ENCODE measurements at places on chromosomes 1 and 21.

DNA sequence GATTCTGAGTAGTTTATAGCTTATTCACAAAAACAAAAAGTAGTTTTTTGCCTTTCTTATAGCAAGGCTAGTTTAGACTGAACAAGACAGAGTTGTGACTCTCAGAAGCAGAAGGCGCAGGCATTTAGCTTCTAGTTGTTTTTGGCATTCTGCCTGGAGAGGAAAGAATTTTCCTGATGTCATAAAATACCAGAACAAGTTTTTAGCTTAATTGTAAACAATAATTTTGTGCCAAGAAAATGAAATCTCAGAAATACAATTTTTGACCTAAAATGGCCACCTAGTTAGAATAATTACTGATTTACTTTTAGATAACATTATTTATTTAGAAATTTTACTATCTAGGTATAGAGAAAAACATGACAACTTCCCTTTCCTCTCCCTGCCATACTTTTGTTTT, 1.0 kb downstream of the DNAJB4 start:
- DNase-seq: peak; percentile 89

DNA sequence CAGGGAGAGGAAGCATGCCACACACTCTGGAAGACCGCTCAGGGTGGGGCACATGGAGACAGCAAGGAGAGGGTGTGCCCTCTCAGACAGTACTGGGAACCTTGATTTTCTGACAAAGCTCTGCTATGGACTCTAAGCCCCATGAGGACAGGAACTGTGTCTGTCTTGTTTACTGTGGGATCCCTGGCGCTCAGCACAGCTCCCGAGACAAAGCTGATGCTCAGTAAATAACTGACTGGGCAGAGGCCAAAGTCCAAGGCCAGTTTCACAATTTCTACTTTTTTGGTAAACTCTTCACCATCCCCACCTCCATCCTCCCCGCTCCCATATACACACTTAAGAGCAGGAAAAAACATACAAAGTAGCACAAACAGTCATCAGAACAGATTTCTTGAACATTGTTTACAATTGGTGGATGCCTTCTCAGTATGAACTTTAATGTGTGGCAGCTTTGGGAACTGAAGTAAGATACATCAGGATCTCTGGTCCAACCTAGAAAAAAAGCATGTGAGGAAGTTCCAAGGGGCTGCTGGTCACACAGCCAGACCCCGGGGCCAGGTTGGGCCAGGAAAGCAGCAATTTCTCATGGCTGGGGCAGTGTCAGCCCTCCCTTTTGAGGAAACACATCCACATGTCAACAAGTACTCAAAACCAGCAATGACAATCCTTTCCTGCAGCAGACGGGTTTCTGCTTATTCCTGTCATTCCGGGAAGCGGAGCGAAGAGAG, 5.6 kb upstream of the AHCYL1 start:
- DNase-seq: peak; percentile 32

DNA sequence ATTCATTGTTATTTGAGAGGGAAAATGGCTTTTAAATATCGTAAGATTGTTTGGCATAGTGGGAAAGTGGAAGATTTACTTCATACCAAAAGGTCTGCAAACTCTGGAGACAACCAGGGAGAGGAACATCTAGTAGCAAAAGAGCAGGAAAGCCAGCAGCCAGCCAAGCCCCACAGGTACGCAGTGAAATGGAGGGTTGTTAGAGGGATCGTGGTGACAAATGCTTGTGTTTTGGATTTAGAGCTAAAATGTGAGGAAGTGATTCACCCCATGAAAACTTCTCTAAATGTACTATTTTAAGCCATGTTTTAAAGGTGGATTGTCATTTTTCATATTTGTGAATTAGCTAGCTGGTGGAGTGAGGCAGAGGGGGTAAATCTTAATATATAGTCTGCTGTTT, 69.3 kb downstream of the RPS6KC1 start:
- peak; percentile 50 for DNase-seq

- no peak for DNase-seq
These were observed 3.9 kb downstream of the DENND1B start for GRCh38 chr1:197771386-197771785.

- no peak for DNase-seq
These were observed 21.1 kb downstream of the KPNA6 start for GRCh38 chr1:32128964-32129363.

- peak; percentile 79 for DNase-seq
These were observed 9.8 kb downstream of the NHLH1 start for GRCh38 chr1:160376525-160377131.

- peak; percentile 1 for DNase-seq
These were observed 5.5 kb downstream of the KLHDC7A start for GRCh38 chr1:18486195-18486594.

DNA sequence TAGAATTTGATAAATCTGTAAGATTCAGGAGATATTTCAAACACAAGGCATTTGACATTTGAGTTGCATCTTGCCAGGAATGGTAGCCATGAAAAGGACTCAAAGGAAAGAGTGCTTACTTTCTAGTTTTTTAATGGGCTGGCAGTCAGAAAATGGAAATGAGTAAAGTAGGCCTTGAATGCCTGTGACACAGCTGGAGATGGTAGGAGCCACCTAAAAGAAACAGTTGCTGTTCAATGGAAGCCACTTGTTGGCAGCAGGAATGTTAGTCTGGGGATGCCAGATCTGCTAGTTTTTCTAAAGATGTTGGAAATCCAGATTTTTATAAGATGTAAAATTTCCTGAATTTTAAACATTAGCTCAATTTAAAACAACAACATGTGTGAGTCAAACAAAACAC, 43.6 kb downstream of the CACHD1 start:
- DNase-seq: no peak

DNA sequence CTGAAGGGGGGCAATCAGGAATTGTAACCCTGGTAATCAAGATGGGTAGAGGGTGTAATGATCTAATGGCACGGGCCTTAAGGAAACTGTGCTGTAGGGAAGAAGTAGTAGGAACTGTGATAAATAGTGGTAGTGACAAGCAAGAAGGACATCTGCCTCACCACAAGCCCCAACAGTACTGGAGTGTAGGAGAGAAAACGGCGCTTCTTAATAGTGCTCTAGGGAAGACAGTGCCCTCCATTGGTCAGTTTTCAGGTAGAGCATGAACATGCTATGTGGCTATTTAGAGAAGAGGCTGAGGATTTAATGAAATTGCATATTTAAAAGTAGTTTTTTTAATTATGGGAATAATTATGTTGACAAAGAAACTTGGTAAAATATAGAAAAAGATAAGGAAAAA, 32.2 kb downstream of the SLC30A7 start:
- no peak for DNase-seq

DNA sequence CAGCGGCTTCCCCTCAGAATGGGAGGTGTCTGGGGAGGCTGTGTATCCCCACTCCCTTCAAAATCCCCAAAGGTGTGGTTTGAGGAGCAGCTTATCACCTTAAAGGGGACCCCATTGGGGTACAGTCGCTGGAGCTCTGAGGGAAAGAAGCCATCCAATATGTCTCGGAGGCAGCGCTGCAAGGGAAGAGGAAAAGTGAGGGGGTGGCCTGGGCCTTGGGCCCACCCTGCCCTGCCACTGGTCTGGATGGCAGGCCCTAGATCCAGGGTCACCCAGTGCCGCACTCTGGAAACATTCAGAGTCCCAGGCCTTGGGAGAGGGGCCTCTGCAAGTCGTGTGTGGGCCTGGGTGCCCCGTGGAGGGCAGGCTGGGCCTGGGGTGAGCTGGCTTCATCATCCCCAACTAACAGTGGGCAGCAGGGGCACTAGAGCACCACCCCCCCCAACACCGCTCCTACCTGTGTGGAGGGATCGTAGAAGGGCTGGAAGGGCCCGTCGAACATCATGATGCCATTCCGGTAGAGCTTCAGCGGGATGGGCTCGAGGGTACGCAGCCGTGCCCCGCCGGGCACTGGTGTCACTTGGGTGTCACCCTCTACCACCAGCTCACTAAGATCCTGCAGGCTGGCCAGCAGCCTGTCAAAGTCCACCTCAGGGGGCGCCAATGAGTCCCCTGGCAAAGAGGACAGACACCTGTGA, 5.6 kb downstream of the SH3BGRL3 start:
- peak; percentile 44 for DNase-seq

DNA sequence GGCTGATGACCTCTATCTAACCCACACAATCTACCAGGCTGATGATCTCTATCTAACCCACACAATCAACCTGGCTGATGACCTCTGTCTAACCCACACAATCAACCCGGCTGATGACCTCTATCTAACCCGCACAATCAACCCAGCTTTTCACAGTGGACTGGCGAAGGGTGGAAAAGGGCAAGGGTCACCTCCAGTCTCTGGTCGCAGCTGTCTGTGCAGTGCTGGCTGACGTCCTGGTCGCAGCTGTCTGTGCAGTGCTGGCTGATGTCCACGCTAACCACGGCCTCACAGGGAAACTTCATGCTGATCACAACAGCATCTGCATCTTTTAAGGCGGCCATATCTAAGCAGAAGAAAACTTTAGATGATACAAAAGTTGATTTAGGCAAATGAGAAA, 12.2 kb upstream of the CCDC27 start:
- no peak for DNase-seq

- peak; percentile 57 for DNase-seq
These were observed 19.5 kb downstream of the STK40 start for GRCh38 chr1:36366091-36366661.
